ENCODE measurements at places on chromosomes 1 and 21. TPM values are rescaled to one million over a fixed set of nuclear protein-coding genes. Genes with fewer than 3 reads are reported as not detected.

Gene EXO1
- polyA plus RNA-seq, result 0.29 TPM

Gene NMNAT2
- polyA plus RNA-seq, result not detected

Gene IVL
- polyA plus RNA-seq, result not detected

Gene C1orf74
- polyA plus RNA-seq, result 0.78 TPM

Gene PPP1R12B
- 12.3 TPM for polyA plus RNA-seq

Gene TRIM58
- polyA plus RNA-seq, result 0.95 TPM

Gene OR2L2
- polyA plus RNA-seq, result not detected

Measured in IgD-negative memory B cell (primary cell).